Vagina (tissue), 2 donors: ENCODE measurements at places on chromosomes 1 and 21. TPM values are rescaled to one million over a fixed set of nuclear protein-coding genes. Genes with fewer than 3 reads are reported as not detected.
A peak's percentile ranks its signal among the peaks of the same experiment; 100 is the strongest.

Gene FAM3B
- total RNA-seq, result 2.9 TPM

Gene MYBPH
- total RNA-seq, result not detected

Gene CENPS
- total RNA-seq, result 1.2 TPM

Gene OR2L2
- 0.25 TPM for total RNA-seq

Gene NLRP3
- 1.7 TPM for total RNA-seq

Gene PODN
- 207 TPM for total RNA-seq

Gene INSRR
- total RNA-seq, result not detected

Gene NBPF4
- total RNA-seq, result not detected

- peaks cover 25% of the 10 kb centered on the region for H3K4me1 ChIP-seq
- no peak overlapping the region for H3K4me3 ChIP-seq
- no peak overlapping the region for H3K27ac ChIP-seq
- H3K27me3 ChIP-seq, result no peaks in the 10 kb centered on the region
- H3K36me3 ChIP-seq, result no peaks in the 10 kb centered on the region
- DNase-seq, result no peak
These were observed 9.1 kb upstream of the CDK18 start for GRCh38 chr1:205495237-205495823.

GRCh38 chr1:8871539-8871935, 6.9 kb downstream of the ENO1 start:
- no peaks in the 10 kb centered on the region for H3K27me3 ChIP-seq
- H3K4me1 ChIP-seq, result peaks cover 53% of the 10 kb centered on the region
- H3K4me3 ChIP-seq, result no peak overlapping the region

- no peaks in the 10 kb centered on the region for H3K27me3 ChIP-seq
- no peak overlapping the region for H3K27ac ChIP-seq
- peaks cover 63% of the 10 kb centered on the region for H3K36me3 ChIP-seq
- no peaks in the 10 kb centered on the region for H3K4me1 ChIP-seq
- no peak overlapping the region for H3K4me3 ChIP-seq
These were observed 30.4 kb downstream of the TFAP2E start for GRCh38 chr1:35603468-35603867.

DNA sequence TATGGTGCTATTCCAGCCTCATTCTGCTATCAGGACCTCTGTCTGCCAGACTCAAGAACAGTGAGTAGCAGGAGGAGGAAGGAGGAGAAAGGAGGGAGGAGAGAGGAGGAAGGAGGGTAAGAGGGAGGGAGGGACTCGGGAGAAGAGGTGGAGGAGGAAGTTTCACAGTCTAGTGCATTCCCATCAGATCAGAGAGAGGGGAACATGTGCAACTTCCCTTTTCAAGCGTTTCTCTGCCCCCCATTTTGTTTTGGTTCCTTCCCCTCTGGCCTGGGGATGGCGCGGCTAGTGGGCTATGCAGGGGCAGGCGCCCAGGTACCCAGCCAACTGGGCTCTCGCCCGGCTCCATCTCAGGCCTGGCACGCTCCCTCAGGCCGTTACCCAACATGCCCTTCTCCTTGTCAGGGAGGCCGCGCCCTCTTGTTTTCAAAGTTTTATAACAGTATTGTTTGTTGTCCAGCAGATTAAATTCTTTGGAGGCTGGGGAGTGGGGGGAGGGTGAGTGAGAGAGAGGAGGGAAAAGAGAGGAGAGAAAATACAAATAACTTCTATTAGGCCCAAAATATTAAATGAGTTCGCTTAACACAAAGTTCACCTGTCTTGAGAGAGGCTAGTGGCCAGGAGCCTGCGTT, 56.0 kb downstream of the CD46 start:
- H3K27me3 ChIP-seq, result no peaks in the 10 kb centered on the region
- H3K4me1 ChIP-seq, result peaks cover 86% of the 10 kb centered on the region
- H3K4me3 ChIP-seq, result no peak overlapping the region
- H3K36me3 ChIP-seq, result peaks cover 66% of the 10 kb centered on the region
- peak overlapping the region; percentile 77 for H3K27ac ChIP-seq
- no peak for DNase-seq

GRCh38 chr21:36723371-36723881, 24.5 kb downstream of the SIM2 start:
- H3K36me3 ChIP-seq, result no peaks in the 10 kb centered on the region
- no peak overlapping the region for H3K4me3 ChIP-seq
- no peaks in the 10 kb centered on the region for H3K27me3 ChIP-seq
- no peaks in the 10 kb centered on the region for H3K4me1 ChIP-seq

- no peak for DNase-seq
- H3K27me3 ChIP-seq, result no peaks in the 10 kb centered on the region
- H3K4me1 ChIP-seq, result peaks cover 13% of the 10 kb centered on the region
- no peak overlapping the region for H3K4me3 ChIP-seq
These were observed 38.6 kb downstream of the ABL2 start for GRCh38 chr1:179190861-179191260.

DNA sequence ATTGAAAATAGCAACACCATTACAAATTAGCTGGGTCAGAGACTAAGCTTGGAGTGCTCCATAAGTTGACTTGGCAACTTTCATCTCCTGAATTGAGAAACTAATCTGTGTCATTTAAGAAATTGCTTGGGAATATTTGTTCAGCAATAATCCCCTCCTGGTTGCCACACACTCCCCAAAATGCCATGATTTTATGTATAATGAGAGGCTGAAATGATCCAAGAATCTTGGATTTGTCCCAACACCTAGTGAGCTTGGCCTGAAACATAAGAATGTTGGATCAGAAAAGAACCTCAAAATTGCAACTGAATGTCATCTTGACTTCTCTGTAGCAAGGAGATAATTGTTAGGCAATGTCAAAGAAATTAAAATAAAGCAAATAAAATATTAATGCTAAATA, 805.9 kb upstream of the ADAMTS5 start:
- no peaks in the 10 kb centered on the region for H3K27me3 ChIP-seq
- no peaks in the 10 kb centered on the region for H3K4me1 ChIP-seq
- no peaks in the 10 kb centered on the region for H3K36me3 ChIP-seq
- H3K4me3 ChIP-seq, result no peak overlapping the region
- DNase-seq, result no peak

DNA sequence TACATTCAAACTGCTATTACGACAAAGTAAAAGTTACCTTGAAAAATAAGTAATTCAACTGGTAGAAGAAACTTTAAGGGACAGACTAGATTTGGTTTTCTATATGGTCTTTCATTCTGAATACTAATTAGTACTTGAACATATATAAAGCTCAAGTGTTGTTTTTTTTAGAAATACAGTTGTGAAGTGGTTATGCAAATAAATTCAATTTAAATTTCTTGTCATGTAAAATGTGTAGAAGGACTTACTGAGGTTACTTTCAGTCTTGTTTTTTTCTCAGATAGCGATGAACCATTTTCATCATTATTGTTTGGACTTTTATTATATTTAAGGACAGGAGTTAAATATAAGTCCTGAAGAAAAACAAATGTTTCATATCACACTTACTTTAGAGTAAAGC, 24.4 kb downstream of the HS2ST1 start:
- no peak overlapping the region for H3K4me3 ChIP-seq
- peaks cover 7% of the 10 kb centered on the region for H3K4me1 ChIP-seq
- no peak for DNase-seq
- H3K36me3 ChIP-seq, result no peaks in the 10 kb centered on the region
- H3K27ac ChIP-seq, result no peak overlapping the region
- H3K27me3 ChIP-seq, result no peaks in the 10 kb centered on the region

DNA sequence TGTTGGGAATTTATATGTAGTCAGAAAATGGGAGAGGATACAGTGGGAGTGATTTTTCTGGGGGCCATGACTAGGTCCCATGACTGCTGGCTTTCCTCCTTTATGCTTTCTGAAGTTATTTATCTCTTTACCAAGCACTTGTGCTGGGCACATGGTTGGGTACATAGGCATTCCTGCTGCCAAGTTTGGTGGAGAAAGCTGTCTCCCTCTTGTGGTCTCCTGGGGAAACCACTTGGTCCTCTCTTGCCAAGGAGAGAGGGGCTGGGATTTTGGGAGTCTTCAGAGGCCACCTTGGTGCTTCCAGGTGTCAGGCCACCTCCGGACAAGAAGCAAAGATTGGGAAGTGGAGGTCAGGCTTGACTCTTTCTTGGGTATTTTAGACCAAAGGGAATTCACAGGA, 120.2 kb upstream of the KCNE2 start:
- H3K27ac ChIP-seq, result no peak overlapping the region
- no peaks in the 10 kb centered on the region for H3K27me3 ChIP-seq
- H3K4me1 ChIP-seq, result no peaks in the 10 kb centered on the region
- no peaks in the 10 kb centered on the region for H3K36me3 ChIP-seq
- no peak for DNase-seq
- no peak overlapping the region for H3K4me3 ChIP-seq

GRCh38 chr21:44934797-44935532, 4.9 kb upstream of the SLX9 start:
- H3K27me3 ChIP-seq, result peaks cover 14% of the 10 kb centered on the region
- H3K27ac ChIP-seq, result no peak overlapping the region
- no peak for DNase-seq
- H3K4me3 ChIP-seq, result no peak overlapping the region

GRCh38 chr1:178630417-178630816, 94.6 kb upstream of the RALGPS2 start:
- no peaks in the 10 kb centered on the region for H3K36me3 ChIP-seq
- no peak overlapping the region for H3K4me3 ChIP-seq
- peaks cover 6% of the 10 kb centered on the region for H3K4me1 ChIP-seq
- H3K27ac ChIP-seq, result no peak overlapping the region
- no peak for DNase-seq

DNA sequence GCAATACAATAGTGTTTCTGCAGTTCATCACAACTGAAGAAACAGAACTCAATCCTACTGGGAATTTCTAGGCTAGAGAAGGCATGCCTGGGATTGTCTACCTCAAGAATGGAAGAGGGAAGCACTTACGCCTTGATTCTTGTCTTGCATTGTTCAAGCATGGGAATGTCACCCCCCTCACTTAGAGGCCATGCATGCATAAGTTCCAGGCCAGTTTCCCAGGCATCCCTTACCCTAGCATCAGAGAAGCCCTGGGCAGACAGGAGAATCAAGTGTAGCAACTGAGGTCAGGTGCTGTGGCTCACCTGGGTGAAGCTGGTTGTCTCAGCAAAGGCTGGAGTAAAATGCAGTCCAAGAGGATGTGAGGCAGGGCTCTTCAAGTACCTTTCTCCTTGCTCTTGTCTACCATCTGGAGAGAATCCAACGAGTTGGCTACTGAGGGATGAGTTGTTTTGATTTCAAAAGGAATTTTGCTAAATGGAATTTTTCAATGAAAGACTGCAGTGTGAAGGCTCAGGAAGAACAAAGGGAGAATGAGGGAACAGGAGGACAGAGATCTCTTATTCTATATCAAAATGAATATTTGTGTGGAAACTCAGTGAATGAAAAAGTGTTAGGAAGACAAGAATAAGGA, 174.3 kb downstream of the NEK7 start:
- H3K36me3 ChIP-seq, result no peaks in the 10 kb centered on the region
- no peaks in the 10 kb centered on the region for H3K27me3 ChIP-seq
- DNase-seq, result no peak
- no peak overlapping the region for H3K27ac ChIP-seq

DNA sequence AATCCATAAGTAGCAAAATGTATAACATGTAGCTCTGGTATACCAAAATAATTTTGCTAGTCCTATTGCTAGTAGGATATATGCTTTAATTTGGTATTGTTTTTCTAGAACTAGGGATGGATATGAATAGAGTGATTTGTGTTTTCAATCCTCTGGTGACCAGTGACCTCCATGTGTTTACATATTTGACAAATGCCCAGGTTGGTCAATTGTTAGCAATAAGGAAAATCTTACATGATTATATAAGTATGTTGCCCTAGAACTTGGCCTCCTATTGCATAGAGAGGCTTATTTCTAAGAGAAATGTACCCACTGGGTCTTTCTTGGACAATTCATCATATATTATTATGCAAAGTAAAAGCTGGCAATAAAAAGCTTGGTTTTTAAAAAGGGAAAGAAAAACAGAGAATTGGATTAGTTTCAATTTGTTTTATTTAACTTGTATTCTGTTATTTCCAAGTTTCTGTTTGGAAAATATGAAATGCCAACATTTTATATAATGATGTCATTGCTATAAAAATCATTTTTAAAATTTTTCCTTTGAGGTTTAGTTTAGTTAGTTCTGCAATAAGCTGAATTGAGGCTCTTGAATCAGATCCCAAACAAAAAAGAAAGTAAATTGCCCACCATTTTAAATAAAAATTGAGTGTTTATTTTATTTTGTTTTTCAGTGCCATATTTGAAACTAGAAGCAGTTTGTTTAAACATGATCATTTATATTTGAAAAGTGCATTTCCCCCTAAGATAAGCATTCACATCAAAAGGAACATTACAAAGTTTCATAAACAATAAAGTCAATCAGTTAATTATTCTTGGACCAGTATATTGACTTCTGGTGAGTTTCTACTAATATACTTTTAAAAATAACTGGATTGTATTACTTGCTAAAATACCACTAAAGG, 210.9 kb downstream of the ZC3H11B start:
- H3K27me3 ChIP-seq, result no peaks in the 10 kb centered on the region
- H3K27ac ChIP-seq, result no peak overlapping the region
- H3K36me3 ChIP-seq, result no peaks in the 10 kb centered on the region
- DNase-seq, result no peak
- no peak overlapping the region for H3K4me3 ChIP-seq

GRCh38 chr1:36567601-36568341, 85.1 kb upstream of the CSF3R start:
- H3K4me1 ChIP-seq, result no peaks in the 10 kb centered on the region
- no peak overlapping the region for H3K4me3 ChIP-seq
- H3K36me3 ChIP-seq, result no peaks in the 10 kb centered on the region
- no peaks in the 10 kb centered on the region for H3K27me3 ChIP-seq

DNA sequence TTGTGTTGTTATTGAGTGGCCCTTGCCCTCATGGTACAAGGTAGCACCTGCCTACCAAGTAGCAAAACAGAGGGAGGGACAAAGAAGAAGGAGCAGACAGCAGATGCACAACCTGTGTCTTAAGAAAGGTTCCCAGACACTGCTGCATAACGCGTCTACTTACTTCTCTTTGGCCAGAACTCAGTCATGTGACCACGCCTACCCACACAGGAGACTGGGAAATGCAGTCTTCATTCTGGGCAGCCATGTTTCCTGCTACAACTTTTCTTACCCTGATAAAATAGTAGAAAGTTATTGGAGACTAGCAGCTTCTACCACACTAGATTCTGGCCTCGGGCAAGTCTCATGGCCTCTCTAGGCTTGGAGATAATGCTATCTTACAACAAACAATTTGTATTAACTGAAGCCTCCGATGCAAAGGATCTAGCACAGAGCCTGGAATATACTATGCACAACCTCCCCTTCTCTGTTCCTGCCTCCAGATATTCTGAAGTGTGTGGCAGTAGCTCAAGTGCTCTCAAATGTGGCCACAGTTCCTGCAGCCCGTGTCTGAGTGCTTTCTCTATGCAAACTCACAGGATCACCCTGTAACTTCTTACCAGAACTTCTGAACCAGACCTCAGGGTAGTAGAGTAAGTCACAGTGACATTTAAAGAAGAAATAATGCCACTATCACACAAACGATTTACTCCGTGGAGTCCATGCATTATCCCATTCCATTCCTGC, 34.1 kb upstream of the BTG2 start:
- H3K27ac ChIP-seq, result no peak overlapping the region
- no peak overlapping the region for H3K4me3 ChIP-seq
- H3K27me3 ChIP-seq, result no peaks in the 10 kb centered on the region
- H3K4me1 ChIP-seq, result peaks cover 45% of the 10 kb centered on the region
